GM19239 (cell line): ENCODE measurements at places on chromosomes 13 and 19.

DNA sequence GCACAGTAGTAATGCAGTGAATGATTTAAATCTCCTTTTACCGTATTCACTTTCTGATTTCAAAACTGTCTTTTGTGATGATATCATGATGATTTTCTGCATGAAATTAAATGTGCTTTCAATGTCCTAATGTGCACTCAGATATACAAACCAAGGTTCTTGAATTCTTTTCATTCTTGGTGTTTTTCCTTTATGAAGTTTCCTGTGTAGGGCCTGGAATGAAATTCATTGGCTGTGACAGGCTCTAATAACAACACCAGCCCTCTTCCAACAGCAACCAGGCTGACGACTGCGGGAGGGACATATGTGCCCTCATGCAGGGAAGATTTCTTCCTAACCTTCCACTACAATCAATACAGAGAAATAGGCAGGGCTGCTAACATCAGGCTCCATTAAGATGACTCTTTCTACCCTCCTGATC lies 1052.0 kb downstream of the DIAPH3 start:
- no peak for DNase-seq

- DNase-seq: no peak
Measured at GRCh38 chr13:91313581-91313980, 33.9 kb upstream of the MIR17HG start.

- DNase-seq: no peak
Measured at GRCh38 chr13:44255771-44256364, 117.8 kb upstream of the SERP2 start.

- DNase-seq: no peak
Measured at GRCh38 chr13:62336507-62336906, 920.9 kb upstream of the PCDH20 start.

GRCh38 chr13:105530468-105530867 lies 1005.0 kb downstream of the EFNB2 start:
- no peak for DNase-seq

DNA sequence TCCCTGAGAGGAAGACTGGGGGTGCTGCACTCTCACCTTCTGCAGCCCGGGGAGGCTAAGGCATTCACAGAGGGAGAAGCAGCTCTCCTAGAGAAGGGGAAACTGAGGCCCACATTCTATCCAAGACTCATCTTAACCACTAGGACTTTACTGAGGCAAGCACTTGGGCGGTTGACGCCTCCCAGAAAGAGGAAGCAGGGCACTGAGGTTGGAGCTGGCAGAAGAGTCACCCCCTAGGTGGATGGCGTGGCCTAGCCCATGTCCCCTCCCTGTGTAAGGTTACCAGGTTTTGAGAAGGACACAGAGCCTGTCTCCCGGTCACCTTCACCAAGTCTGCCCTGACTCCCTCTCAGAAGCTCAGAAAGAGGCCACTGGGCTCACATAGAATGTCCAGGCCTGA lies 2.7 kb downstream of the S1PR2 start:
- no peak for DNase-seq

- DNase-seq: no peak
Measured at GRCh38 chr19:5579697-5580096, 11.9 kb upstream of the TINCR start.

DNA sequence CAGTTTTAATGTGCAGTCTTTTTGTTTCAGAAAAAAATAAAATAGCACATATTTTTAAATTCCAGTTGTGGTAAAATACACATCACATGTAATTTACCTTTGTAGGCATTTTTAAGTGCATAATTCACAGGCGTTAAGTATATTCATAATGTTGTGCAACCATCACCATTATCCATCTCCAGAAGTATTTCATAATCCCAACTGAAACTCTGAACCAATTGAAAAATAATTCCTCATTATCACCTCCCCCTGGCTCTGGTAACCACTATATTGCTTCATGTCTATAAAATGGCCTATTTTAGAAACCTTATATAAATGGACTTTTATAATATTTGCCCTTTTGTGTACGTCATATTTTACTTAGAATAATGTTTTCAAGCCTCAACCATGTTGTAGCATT lies 756.5 kb upstream of the KLHL1 start:
- DNase-seq: no peak

GRCh38 chr13:80649274-80649673 lies 308.3 kb upstream of the SPRY2 start:
- no peak for DNase-seq

DNA sequence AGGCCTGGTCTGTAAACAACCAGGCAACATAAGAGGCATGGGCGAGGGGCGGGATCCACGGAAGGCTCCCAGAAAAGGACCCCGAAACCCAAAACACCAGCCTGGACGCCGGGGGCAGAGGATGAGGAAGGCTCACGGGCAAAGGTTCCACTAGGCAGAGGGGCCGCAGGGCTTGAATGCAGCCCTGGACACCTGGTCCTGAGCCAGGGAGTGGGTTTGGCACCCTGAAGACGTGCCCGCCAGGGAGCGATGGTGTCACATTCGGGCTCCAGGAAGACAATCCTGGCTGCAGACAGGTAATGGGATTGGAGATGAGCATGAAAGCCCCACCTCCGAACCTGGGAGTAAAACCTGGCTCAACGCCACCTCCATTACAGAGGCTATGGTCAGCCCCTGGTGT lies 31.8 kb downstream of the ZNF787 start:
- no peak for DNase-seq

GRCh38 chr19:17292301-17293074 lies 10.7 kb downstream of the ABHD8 start:
- peak; percentile 97 for DNase-seq

DNA sequence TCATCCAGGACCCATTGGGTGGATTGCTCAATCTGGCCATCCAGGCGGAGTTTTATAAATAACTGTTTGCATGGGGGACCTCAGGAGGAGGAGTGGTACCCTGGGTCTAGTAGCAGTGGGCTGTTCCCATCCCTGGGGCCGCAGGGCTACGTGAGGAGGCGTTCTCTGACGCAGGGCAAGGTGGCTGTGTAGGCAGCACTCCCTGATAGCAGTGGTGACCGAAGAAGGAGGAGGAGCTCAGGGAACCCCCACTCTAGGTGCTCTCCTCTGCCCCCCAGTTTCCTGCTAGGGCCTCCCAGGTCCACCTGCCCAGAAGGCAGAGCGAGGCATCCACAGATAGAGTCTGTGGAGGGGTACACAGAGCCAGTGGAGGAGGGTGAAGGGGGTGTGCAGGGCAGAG lies 64.1 kb downstream of the CCNE1 start:
- no peak for DNase-seq

GRCh38 chr19:35403116-35403760 lies 32.4 kb downstream of the GPR42 start:
- no peak for DNase-seq

DNA sequence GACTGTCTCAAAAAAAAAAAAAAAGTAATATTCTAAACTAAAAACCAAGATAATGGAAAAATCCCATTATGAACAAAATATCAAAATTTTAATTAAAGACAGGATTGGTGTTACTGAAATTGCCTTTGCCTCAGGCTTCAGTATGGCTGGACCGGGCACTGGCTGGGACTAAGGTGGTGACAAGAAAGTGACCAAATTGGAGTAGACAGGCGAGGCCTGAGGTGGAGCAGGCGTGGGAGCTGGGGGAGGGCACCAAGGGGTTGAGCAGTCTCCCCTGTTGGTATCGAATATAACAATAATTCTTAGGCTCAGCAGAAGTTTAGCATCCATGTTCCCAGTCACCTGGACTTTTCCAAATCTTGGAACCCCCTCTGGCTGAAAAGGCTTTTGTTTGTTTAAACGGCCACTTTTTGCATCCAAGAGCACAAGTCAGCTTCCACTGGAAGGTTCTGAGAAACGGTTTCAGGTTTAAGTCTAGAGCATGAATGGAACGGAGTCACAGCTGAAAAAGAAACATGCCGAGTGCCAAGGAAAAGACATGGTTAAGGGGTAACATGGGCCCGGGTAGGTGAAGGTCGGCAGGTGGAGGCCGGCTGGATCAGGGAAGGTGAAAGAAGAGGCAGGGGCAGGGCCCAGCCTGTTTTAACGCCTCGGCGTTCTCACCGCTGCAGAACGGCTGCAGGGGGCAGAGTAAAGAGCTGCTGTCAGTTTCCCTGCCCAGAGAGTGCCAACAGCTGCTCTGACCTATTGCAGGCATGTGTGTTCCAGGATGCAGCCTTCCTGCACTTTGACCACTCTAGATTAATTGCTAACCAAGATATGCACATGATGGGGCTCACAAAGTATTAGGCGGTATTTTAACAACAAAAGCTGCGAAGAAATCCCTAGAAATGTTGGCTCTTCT lies 104.4 kb downstream of the TM9SF2 start:
- DNase-seq: peak; percentile 28

DNA sequence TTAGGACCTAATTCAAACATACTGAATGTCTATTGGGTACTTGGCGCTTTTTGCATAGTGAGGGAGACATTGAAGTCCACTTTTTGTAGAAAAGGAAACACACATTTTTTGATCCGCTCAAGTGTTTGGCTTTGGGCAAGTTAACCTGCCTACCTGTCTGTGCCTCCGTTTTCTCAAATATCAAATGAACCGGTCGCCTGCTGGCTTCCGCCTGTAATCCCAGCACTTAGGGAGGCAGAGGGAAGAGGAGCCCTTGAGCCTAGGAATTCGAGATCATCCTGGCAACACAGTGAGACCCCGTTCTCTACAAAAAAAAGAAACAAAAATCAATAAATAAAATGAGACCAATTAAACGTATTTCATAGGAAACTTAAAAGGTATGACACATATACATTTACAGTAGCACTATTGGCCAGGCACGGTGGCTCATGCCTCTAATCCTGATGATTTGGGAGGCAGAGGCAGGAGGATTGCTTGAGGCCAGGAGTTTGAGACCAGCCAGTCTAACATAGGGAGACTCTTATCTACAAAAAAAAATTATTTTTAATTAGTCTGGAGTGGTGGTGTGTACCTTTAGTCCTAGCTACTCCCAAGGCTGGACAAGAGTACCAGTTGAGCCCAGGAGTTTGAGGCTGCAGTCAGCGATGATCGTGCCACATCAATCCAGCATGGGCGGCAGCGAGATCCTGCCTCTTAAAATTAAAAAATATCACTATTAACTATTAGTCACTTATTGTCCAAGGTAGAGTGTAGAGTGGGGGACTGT lies 1.3 kb downstream of the RAD23A start:
- DNase-seq: no peak

GRCh38 chr13:100604918-100605710 lies 16.5 kb upstream of the GGACT start:
- no peak for DNase-seq

DNA sequence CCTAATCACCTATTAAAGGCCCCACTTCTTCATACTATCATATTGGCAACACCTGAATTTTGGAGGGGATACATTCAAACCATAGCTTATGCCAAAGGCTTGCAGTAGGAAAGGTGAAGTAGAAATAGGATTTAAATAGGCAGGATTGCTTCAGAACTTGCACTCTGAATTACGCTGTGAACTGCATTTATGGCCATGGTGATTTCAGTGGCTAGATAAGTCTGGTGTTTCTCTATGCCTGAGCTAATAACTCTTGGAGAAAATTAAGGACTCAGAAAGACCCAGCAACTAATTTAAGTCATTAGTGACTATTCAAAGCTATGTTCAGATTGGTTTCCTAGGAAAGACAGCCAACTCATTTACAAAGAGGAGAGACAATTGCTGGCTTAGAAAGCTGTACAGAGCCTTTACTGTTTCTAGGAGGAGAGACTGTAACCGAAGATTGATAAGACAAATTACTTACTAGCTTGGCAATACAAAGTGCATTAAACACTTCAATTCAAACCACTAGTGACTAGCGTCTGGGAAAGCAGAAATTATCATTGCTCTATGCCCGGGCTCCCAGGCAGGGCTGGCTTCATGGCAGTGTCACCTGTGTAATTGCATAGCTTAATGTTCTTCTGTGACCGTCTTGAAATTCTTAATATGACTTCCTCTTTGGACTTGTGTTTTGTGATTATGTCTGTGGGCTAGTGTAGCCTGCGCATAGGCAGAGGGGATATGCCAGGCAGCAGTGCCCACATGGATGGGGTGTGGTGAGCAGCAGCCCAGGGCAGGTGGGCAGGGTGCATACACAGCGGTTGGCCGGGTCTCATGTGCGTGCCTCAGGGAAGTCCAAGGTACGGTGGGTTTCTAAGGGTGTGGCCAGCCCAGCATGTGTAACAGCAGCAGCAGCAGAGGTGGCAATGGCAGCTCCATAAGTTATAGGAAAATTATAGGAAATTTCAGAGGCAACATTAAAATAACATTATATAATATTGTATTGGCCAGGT lies 60.1 kb downstream of the KL start:
- DNase-seq: no peak

- DNase-seq: no peak
Measured at GRCh38 chr13:34805347-34805746, 136.7 kb upstream of the NBEA start.

DNA sequence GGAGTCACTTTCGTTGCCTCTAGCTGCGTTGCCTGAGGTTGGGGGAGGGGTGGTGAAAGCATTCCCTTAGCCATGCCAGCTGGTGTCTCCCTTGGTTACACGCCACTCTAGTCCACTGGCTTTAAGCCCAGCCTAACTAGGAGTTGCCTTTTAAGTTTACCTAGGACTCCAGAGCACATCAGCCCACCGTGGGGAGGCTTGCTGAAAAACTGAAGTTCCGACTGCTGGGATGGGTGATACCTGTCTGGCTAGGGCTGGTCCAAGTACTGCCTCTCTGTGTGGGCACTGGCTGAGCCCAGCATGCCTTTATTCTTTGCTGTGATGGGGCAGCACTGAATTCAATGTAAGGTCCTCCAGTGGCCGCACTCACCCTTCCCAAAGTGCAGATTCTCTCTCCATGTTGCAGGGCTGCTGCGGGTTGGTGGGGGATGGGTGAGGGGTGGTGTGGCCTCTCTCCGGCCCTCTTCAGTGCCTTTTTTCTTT lies 11.8 kb upstream of the CEACAM1 start:
- DNase-seq: no peak

GRCh38 chr19:45186509-45187334 lies 8.1 kb downstream of the BLOC1S3 start:
- DNase-seq: no peak

- no peak for DNase-seq
Measured at GRCh38 chr13:63010072-63010658, 1594.5 kb upstream of the PCDH20 start.

DNA sequence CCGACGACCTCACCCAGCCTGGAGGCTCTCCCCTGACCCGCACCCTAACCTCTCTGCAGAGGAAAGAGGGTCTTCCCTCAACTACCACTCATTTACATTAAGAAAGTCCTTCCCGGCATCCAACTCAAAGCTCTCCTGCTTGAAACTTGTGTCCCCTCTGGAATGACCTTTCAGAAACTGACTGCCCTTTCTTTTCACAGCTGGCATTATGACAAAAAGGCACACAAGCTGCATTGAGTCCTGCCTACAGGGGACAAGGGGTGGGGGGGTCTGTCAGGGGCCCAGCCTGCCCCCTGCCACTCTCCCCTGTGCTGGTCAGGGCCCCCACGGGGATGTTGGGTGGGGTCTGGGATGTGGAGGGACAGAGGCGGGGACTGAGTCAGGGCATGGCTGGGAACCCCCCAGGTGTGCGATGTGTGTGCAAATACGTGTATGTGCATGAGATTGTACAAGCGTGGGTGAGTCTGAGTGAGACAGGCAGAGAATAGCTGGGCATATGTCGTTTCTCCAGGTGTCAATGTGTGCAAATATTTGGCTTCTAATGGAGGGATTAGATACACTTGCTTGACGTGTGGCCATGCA lies 2.0 kb downstream of the COL5A3 start:
- no peak for DNase-seq
